ENCODE measurements at places on chromosomes 2 and 18.

GRCh38 chr2:86744152-86744551 is 24.1 kb downstream of the RMND5A start:
- peak; percentile 17 for DNase-seq

- no peak for DNase-seq
Measured at GRCh38 chr18:61607867-61608266, 274.6 kb downstream of the CDH20 start.

DNA sequence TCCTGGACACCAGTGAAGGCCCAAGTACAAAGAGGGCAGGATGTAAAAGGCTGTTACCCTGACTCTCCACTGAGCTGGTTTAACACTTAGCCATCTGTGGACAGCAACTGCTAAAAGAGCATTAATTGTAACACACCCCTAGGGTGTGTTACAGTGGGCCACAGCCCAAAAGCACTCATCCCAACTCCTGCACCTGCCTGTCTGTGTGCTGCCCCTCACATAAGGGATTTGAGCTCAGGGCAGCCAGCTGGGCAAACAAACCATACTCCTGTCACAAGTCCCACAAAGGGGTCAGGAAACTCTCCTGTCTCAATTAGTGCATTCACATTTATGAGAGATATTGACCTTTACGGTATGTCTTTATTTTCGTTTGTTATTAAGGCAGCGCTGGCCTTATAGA is 833.1 kb upstream of the NXPH2 start:
- no peak for DNase-seq

- DNase-seq = peak; percentile 64
Measured at GRCh38 chr18:36408606-36409005, 111.1 kb downstream of the FHOD3 start.

GRCh38 chr2:81194581-81194980 is 890.0 kb upstream of the LRRTM1 start:
- no peak for DNase-seq

DNA sequence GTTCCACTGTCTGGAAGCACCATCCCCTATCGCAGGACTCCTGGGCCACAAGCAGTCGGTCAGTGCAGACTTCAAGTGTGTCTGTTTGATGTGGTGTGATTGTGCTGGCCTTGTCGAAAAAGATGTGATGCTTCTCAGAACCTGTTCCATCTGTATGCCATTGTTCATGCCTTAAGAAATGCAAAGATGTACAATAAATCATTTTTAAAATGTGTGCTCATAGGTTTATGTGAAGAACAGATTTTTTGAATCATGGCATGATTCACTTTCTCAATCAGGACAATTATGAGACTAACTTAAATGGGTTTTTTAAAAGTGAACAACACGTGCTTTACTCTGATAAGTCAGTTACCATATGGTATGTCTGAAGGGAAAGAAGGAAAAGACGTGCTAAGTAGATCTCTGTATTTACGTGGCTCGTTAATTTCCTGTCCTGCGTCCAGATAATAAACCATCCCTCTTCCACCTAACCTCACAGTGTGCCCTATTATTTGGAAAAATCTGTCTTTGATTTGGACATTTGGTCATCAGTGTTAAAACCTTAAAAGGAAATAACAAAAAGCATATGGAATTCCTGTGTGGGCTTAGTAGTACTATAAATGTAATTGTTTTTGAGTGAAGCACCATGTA is 54.9 kb downstream of the PRKRA start:
- DNase-seq = no peak

DNA sequence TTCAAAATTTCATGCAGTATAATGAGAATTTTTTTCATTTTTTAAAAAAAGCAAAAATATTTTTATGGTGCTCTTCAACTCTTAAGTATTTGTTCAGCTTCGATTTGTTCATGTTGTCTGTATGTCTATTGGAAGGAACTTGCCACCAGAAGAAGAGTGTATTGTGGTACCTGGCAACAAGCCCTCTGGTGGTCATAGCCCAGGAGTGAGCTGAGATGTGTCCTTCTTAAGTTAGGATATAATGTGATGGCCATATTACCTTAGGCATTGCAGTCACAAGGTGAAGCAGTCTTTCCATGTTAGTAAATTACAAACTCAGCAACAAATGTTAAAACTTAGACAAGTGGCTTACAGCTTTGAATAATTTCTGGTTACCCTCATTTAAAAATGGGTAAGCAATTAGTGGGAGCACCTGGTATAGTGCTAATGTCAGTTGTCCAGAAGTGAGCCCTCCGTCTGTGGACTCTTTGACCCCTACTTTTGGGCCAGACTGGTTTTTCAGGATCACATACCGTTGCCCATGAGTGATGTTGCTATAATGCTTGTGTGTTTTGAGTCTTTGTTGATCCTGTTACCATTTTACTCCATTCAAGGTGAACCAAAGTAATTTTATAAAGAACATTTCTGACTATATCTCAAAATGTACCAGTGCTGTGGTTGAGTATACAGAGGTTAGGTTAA is 57.4 kb downstream of the MYO1B start:
- peak; percentile 27 for DNase-seq
